ENCODE measurements at places on chromosomes 3 and 15.

DNA sequence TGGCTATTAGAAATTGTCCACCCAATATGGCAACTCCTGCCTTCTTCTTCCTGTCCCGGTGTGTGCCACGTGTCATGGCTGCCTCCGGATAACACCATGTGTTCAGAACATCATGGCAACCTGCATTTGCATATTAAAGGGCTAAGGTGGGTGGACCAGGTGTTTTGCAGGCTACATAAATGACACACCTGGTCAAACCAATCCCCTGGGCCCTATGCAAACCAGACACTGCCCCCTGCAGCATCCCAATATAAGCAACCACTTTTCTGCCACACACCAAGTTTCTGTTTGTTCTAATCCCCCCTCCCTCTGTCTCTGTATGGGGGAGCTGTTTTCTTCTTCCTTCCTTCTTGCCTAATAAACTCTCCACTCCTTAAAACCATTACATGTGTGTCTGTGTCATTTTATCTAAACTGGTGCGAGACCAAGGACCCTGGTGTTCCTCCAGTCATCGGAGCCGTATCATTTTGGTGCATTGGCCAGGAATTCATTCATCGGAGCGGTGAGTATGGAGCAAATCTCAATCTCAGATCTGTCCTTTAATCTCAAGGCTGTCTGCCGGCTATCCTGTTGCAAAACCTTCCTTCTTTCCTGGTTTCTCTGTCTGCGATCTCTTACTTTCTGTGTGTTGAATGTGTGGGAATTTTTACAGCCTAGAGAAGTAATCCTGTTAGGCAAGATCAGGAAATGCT lies 44.5 kb downstream of the NCEH1 start:
- DNase-seq, result no peak

- peak; percentile 69 for DNase-seq
These were observed at the start of gene SLCO3A1 for GRCh38 chr15:91853511-91853947. Gene SLCO3A1, plus strand, starts transcription at chr15:91853708.

DNA sequence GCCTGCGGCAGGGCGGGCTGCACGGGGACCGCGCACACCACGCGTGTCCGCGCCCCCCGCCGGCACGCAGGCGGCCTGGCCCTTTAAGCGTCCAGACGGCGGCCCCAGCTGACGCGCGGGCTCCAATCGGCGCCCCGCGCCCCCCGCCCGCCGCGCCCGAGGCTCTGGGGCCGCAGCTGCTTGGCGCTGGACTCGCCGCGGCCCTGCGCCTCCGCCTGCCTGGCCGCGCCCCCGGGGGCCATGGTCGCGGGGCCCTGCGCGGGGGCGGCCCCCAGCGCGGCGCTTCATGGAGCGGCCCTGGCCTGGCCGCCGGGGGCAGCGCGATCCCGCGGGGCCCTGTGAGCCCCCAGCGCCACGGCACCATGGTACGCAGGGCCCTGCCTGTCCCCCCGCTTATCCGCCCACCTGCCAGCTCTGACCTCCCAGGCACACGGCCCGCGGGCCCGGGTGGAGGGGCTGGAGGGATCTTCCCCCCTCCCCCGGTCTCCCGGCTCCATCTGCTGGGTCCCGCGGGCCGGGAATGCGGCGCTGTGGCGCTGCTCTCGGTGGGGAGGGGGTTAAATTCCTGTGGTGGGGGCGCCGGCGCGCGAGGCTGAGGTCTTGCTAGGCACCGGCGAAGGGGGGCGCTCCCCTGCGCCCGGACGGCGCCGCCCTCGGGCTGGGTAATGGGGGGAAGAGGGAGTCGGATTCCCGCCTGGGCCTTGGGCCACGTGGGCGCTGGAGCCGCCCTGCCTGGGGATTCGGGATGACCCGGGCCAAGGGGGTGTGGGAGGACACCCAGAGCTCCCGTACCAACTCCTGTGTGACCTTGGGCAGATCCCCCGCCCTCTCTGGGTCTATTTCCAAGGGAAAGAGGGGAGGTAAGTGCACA lies 1.1 kb downstream of the ZBTB47 start:
- no peak for DNase-seq

GRCh38 chr3:63976161-63976871 lies 47.0 kb downstream of the PSMD6 start:
- no peak for DNase-seq

- no peak for DNase-seq
These were observed 312.0 kb upstream of the CCDC54 start for GRCh38 chr3:107065094-107065861.

DNA sequence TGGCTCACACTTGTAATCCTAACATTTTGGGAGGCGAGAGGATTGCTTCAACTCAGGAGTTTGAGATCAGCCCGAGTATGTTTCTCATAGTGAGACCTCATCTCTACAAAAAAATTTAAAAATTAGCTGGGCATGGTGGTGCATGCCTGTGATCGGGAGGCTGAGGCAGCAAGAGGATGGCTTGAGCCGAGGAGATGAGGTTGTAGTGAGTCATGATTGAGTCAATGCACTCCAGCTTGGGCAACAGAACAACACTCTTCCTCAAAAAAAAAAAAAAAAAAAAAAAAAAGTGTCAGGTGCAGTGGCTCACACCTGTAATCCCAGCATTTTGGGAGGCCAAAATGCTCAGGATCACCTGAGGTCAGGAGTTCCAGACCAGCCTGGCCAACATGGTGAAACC lies 2.4 kb downstream of the RPL39L start:
- DNase-seq, result no peak

- no peak for DNase-seq
These were observed 307.3 kb upstream of the CTDSPL start for GRCh38 chr3:37554364-37554763.

- DNase-seq, result peak; percentile 60
These were observed 14.7 kb downstream of the IGSF11 start for GRCh38 chr3:119019767-119020518.

DNA sequence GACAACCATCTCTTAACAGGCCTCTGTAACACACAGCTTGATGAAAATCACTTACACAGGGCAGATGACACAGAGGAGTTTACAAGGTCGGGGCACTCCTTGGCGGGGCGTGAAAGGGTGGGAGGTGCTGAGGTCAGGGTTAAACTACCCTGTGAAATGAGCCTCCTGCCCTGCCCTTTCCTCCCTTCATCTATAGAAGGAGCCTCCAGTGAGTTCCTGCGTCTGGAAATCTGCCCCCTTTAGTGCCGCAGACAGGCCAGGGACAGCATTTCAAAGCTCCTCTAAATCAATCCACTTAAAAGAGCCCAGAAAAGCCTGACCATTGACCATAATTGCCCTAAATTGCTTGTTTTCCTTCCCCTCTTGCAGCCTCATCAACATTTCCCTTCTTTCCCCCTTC lies 1.9 kb downstream of the ROBO1 start:
- DNase-seq, result peak; percentile 26

DNA sequence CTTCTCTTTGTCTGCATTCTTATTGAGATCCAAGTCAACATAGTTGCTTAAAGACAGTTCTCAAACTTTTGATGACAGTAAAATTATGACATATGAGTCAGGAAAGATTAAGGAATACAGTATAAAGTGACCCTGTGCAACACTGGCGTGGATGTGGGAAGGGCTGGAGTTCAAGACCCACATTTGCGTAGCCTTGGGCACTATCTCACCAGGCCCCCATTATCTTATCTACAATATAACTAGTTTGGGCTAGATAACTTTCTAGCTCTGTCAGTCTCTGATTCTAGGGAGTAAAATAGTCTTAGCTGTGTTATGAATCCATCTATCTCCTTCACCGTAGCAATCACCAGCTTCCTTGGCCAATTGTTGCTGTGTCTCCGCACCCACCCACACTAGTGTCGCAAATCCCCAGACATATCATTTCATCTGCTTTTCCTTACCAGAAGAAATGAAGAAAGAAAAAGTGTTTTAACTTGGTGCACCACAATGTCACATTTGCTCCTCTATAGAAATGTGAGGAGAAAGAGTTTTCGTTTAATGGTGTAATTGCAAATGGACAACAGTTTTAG lies 14.9 kb upstream of the TM4SF4 start:
- DNase-seq, result no peak

DNA sequence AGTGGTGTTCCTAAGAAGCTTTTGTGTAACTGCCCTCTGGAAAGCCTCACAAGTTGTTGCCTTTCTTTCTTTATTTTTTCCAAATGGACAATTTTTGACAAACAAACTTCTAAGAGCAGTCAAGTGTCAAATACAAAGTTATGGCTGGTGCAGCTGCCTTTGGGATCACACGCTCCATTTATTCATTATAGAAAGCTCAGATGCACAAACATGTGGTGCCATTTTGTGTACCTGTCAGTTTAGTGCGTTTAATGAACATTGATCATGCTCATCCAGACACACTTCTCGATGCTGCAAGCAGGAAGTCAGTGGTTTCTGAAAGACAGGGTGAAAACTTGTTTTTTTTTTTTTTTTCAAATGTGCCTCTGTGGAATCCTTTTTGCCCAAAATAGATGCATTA lies 324.5 kb downstream of the CNTN4 start:
- DNase-seq, result no peak

DNA sequence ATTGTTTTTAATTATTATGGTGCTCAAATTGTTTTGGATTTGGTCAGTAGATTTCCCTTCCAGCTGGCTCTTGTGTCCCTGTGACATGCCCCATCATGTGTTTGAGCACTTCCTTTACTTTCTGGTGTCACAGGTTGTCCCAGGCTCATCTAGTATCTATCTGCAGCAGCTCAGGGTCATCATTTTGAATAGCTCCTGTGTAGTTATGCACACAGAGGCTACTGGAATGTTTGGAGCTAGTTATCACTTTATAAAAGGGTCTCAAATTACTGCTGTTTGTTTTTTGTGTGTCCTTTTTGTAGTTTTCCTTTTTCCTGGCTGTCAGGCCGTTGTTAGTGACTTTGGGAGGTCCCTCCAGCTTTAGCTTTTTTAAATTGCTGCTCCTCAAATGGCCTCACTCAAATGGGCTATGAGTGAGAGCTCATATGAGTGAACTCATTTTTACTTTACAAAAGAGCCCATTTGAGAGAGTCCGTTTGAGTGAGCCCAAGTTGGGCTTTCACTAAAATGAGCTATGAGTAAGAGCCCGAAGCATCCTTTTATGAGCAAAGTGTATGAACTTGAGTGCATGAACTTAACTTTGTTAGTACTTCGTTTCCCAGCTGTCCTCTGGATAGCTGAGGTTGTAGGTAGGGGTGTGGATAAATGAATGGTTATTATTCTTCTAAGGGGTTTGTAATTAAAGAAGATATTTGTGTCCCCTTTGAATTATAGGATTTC lies 43.8 kb downstream of the SQOR start:
- no peak for DNase-seq

DNA sequence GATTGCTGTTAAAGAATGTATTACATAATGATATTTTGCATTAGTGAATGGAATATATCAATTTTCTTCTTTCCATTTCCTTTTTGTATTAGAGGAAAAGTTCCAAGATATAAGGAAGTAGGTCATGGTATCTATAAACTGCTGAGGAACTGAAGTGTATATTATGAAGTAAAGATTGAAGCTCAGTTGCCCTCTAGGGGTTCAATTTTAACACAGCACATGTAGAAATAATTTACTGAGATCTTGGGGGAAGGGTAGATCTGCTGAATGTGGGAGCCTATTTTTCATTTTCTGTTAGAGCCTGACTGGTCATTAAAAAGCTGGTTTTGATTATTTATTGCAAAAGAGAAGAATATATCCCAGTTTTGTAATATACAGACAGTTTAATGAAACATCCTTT lies 45.2 kb downstream of the CMC1 start:
- peak; percentile 41 for DNase-seq

Data from SK-N-DZ (cell line).